ENCODE measurements at places on chromosomes 12 and 14.

- DNase-seq = no peak
These were observed 222.9 kb downstream of the ZFP36L1 start for GRCh38 chr14:68569970-68570409.

DNA sequence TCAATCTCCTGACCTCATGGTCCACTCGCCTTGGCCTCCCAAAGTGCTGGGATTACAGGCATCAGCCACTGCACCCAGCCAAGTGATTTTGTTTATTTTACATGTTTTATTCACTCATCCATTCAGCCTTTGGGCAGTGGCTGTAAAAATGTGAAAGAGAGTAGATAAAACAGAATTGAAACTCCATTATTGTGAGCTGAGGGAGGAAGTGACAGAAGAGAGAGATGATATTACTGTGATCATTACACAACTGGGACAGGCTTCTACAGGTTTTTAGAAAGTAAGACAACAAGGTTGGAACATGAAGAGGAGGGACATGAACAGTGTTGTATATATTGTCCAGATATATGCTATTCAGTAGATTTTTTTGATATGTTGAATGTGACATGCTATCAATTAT lies 25.0 kb downstream of the CREBL2 start:
- DNase-seq = no peak

DNA sequence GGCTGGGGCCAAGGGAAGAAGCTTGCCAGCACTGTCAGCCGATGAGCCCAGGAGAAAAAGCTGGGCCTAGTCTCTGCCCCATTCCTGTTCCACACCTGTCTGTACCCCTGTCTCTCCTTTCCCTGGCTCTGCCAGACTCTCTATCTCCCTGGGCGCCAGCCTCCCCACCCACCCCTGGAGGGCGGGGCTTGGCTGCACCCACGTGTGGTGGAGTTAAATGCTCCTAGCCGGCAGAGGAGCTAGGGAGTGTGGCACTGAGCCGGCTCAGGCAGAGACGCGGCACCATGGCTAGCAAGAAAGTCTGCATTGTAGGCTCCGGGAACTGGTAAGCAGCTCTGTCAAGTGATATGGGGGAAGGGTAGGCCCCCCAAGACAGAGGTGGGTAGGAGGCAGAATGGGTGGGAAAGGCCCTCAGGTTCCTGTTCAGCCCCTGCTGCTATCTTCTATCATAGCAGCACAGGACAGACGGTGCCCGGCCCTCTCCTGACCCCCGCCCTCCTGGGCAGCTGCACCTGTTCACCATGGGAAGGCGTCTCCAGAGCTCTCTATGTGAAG lies at the start of gene GPD1:
TSS of gene GPD1 (plus strand) at position 242 of the 555 bp plus-strand sequence. CDS start at position 285, 43 bp downstream.
- DNase-seq = peak; percentile 61

DNA sequence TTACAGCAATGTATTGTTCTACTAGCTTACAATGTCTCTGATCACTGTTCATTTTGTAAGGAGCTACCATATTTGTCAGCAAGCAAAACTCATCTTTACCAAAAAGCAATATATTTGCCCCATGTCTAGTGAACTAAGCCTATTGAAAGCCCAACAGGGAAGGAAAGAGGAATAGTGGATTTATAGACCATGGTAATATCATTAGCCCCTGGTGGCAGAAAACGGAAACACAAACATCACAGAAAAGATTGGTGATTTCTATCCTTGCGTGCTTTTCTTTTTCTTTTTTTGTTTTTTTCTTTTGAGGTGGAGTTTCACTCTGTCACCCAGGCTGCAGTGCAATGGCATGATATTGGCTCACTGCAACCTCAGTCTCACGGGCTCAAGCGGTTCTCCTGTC lies 1562.4 kb upstream of the TMEM132C start:
- DNase-seq = no peak

DNA sequence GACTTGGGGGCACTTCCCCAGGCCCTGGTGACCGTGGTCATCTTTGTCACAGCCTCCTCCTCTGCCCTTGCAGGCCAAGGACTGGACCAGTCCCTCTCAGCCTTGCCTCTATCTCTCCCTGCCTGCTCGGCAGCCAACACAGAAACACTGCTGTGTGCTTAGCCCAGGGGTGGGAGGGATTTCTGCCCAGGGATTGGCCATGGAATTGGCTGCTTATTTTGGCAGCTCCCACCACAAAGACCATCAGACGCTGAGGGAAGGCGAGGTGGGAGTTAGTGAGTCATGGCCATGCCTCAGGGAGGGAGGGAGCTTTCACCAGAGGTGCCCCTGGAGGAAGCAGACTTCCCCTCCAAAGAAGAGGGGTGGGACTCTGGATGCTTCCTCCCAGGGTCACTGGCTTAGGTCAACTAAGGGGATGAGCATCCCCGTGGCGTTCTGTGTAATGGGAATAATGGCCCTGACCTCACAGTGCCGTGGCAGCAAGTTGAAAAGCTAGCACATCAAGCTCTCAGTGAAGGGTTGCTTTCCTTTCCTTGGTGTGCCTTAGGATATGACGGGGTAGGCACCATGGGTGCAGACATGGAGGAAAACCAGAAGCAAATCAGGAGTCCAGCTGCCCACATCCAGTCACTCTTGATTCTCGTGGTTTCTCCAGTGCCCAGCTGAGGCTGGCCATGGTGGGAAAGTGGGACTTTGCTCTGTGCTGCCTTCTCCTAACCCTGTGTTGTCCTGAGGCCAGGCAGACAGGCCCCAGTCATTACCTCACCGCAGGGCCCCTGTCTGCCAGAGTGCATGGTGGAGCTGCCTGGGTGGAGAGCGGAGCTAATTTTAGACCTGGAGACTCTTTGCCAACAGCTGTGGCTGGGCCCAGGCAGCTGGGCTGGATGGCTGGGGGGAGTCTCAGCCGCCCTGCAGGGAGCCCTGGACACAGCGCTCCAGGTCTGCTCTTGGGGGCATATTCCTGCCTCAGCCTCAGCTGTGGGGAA lies 21.4 kb downstream of the B4GALNT3 start:
- peak; percentile 96 for DNase-seq

DNA sequence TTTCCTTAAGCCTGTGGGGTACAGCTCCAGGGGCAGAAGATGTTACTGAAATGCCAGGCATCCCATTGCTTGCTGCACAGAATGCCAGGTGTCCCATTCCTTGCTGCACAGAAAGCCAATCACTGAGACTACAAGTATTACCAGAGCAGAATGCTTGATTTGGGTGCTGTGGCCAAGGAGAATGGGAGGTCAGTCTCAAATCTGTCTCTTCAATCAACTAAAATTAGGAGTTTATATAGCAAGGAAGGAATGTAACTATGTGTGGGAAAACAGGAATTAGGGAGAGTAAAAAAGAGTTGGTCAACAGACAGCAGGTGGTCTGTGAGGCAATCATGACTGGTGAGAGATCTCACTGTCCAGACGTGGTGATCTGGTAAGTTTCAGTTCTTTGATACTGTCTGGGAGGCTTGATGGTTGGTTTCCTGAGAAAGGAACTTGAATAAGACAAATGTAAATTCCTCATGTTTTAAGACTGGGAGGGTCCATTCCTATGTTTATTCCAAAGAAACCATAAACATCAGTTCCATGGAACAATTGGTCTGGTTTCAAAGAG lies 31.2 kb upstream of the VASH1 start:
- peak; percentile 42 for DNase-seq

GRCh38 chr14:94476023-94476422 lies at the start of gene SERPINA9:
Gene SERPINA9, minus strand, starts transcription at chr14:94476197. Its CDS starts 6,357 bp downstream, at chr14:94469840.
- DNase-seq = no peak

Data from SJCRH30 (cell line).